ENCODE measurements at places on chromosomes 16 and 17. TPM values are rescaled to one million over a fixed set of nuclear protein-coding genes. Genes with fewer than 3 reads are reported as not detected.

HASPIN gene
- total RNA-seq, result 25.2 TPM

DNA sequence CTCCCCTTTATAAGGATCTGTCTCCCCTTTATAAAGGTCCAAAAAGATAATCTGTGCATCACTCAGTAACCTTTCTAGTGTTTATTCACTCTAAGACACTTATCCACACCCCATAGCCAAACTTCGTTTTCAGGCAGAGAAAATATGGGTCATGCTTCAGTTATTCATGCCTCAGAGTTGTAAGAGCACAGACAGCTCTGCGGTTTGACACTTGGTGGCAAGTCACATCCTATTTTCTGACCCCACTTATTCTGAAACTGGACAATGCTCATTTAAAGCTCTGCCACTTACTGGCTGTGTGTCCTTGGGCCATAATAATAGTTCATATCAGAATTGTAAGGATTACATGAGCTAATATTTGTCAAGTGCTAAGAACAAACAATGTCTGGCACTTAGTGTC lies 2.0 kb upstream of the KRTAP2-1 start:
- no peaks in the 10 kb centered on the region for H3K4me1 ChIP-seq
- no peaks in the 10 kb centered on the region for H3K36me3 ChIP-seq
- no peak overlapping the region for H3K27ac ChIP-seq
- no peak overlapping the region for H3K4me3 ChIP-seq
- H3K27me3 ChIP-seq, result peaks cover 21% of the 10 kb centered on the region

GRCh38 chr17:13476720-13477119 lies 125.0 kb downstream of the HS3ST3A1 start:
- H3K36me3 ChIP-seq, result no peaks in the 10 kb centered on the region
- no peaks in the 10 kb centered on the region for H3K4me1 ChIP-seq
- peaks cover 13% of the 10 kb centered on the region for H3K27me3 ChIP-seq
- no peak overlapping the region for H3K4me3 ChIP-seq

ZFPM1 gene
- total RNA-seq, result 12.6 TPM

DNA sequence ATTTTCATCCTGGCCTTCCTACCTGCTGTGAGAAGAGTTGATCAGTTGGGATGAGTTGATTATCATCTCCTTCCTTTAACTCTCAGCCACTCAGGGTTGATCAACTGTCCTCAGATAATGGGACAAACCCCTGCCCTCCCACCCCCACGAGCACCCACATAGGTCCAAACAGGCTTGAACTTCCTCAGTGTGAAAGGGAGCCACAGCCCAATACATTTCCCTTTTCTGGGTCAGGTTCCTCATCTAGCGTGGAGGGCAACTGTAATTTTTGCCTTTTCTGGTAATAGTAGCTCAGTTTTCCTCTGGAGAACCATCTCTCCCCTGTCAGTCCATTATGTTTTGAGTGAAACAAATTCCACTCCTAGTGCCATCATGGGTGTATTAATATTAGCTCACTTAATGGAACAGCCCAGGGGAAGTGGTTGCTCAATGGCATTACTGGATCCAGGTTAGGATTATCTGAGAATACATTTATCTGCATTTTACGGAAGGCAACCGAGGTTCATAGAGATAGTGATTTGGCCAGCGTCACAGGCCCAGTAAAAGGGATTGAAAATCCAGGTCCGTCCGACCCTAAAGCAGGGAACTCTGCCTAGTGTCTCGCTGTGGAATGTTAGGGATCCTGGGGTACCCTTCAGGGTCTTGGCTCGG lies 476 bp upstream of the LPCAT2 start:
- H3K4me1 ChIP-seq, result peaks cover 9% of the 10 kb centered on the region
- H3K27me3 ChIP-seq, result peaks cover 31% of the 10 kb centered on the region
- no peak for DNase-seq
- peak overlapping the region; percentile 43 for H3K4me3 ChIP-seq

DNA sequence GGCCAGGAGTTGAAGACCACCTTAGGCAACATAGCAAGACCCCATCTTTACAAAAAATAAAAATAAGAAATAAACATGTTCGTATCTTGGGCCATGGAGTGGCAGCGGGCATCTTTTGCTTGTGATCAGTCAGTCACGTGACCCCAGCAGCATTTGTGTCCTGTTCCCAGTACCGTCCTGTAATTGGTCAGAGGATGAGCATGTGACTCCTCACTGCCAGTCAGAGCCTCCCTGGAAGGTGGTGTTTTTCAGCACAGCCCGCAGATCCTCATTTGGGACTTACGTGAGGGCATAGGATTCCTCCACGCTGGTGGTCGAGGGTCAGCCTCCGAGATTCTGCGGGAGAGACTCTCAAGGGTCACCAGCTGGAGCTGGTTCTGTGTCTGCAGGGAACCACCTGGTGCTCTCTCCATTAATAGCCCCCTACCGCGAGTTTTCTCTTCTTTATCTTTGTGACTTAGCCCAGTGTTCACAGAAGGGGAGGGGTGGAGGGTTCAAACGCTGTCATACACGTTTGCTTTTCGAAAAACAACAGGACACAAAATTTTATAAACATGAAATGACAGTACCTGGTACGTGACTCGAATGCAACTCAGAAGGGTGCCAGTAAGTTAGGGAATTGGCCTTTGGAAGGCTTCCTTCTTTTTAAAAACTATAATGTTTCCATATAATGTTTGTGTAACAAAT lies 17.2 kb downstream of the MRC2 start:
- H3K36me3 ChIP-seq, result no peaks in the 10 kb centered on the region
- peaks cover 8% of the 10 kb centered on the region for H3K4me1 ChIP-seq
- no peak overlapping the region for H3K27ac ChIP-seq
- DNase-seq, result no peak
- H3K4me3 ChIP-seq, result no peak overlapping the region
- peaks cover 12% of the 10 kb centered on the region for H3K27me3 ChIP-seq

GRCh38 chr16:9151597-9151996 lies 60.2 kb downstream of the HAPSTR1 start:
- no peak overlapping the region for H3K27ac ChIP-seq
- peaks cover 20% of the 10 kb centered on the region for H3K27me3 ChIP-seq
- H3K4me3 ChIP-seq, result no peak overlapping the region
- no peaks in the 10 kb centered on the region for H3K36me3 ChIP-seq

OR1G1 gene
- total RNA-seq, result not detected

DNA sequence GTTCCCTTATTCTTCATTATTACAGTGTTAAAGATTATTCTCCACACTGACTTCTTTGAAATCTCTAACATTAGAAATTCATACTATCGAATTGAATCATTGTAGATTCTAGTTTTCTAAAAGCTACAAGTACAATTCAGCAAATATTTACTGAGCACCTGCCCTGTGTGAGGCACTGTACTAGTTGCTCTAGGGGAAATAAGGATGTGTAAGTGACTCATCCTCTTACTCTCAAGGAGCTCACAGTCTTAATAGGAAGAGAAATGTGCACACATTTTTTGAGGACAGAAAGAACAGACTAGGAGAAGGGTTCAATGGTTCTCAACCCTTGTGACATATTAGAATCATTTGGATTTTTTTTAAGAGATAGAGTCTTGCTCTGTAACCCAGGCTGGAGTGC lies 7.7 kb upstream of the SLFN12L start:
- no peaks in the 10 kb centered on the region for H3K27me3 ChIP-seq
- no peak overlapping the region for H3K4me3 ChIP-seq
- peaks cover 34% of the 10 kb centered on the region for H3K4me1 ChIP-seq
- H3K36me3 ChIP-seq, result no peaks in the 10 kb centered on the region

DNA sequence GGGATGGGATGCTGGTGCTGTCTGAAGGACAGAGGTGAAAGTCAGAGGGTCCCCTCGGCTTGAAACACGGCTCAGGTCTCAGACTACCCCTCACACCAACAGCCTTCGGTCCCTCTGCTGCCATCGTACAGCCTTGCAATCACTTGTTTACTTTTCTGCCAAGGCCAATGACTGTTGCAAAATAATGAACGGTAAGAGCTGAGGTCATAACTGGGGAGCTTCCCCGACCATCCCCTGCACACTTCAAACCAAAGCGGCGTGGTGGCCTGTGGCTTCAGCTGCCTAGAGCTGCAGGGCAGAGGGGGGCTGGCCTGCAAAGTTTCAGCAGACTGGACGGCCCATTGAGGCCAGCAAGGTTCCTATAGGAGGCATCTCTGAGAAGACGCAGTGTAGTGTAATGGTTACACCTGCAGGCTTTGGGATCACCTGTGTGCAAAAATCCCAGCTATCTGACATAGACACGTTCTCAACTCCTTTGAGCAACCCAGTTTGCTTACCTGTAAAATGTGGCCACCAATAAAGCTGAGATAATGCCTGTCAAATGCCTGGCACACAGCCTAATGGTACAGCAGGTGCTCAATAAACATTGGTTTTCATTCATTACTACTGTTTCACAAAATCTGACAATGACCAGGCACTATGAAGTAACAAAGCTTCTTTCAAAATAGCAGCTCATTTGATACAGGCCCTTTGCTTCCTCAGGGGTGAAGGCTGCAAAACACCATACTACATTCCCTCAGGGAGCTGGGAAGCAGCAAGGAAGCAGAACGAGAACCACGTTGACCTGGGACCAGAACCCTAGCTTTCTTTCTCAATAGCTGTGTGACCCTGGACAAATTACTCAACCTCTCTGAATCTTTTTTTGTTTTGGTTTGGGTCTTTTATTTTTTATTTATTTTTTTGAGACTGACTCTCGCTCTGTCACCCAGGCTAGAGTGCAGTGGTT lies 5.0 kb downstream of the PAM16 start:
- H3K27ac ChIP-seq, result no peak overlapping the region
- peaks cover 7% of the 10 kb centered on the region for H3K36me3 ChIP-seq
- H3K4me1 ChIP-seq, result peaks cover 13% of the 10 kb centered on the region
- DNase-seq, result no peak
- no peak overlapping the region for H3K4me3 ChIP-seq
- no peaks in the 10 kb centered on the region for H3K27me3 ChIP-seq

DNA sequence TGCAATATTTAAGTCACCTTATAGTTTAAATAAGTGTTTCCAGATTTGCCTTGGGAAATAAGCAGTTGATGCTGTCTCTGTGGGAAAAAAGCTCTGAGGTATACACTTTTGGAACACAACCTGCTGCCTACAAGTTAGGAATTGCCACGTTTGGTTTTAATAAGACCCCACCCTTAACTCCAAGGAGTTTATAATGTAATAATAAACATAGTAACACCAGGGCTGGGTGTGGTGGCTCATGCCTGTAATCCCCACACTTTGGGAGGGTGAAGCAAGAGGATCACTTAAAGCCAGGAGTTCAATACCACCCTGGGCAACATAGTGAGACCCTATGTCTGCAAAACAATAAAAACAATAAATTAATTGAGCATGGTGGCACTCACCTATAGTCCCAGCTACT lies 15.9 kb upstream of the SMG1 start:
- peaks cover 1% of the 10 kb centered on the region for H3K27me3 ChIP-seq
- H3K27ac ChIP-seq, result no peak overlapping the region
- peaks cover 11% of the 10 kb centered on the region for H3K4me1 ChIP-seq
- DNase-seq, result no peak
